ENCODE measurements at places on chromosomes 12 and 14.
A peak's percentile ranks its signal among the peaks of the same experiment; 100 is the strongest.

DNA sequence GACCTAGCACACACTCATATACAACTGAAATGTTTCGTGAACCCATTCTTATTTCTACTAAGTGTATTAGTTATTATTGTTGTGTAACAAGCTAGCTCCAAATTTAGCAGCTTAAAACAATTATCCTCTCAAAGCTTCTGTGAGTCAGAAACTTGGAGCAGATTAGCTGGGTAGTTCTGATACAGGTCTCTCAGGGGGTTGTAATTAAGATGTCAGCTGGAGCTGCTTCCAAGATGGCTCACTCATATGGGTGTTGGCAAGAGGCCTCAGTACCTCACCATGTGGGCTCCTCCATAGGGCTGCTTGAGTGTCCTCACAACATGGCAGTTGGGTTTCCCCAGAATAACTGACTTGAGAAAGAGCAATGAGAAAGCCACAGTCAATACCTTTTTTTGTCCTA is 9.8 kb downstream of the GPR135 start:
- DNase-seq: no peak

DNA sequence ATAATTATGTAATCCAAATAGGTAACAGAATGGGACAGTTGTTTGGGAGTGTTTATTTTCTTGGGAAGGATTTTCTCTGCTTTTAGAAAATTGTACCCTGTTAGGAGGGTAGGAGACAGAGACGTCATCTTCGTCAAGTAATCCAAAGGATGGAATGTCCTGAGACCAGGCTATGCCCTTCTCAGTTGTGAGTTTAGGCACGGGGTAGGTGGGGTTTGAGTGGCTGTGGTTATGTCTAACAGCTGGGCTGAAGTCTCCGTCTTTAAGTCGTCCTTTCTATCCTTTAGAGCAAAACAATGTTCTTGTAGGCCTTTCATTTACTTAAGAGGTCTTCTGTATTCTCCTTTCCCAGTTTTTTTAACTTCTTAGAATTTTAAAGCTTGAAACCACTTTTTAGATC is 5.7 kb downstream of the SOCS2 start:
- no peak for DNase-seq

DNA sequence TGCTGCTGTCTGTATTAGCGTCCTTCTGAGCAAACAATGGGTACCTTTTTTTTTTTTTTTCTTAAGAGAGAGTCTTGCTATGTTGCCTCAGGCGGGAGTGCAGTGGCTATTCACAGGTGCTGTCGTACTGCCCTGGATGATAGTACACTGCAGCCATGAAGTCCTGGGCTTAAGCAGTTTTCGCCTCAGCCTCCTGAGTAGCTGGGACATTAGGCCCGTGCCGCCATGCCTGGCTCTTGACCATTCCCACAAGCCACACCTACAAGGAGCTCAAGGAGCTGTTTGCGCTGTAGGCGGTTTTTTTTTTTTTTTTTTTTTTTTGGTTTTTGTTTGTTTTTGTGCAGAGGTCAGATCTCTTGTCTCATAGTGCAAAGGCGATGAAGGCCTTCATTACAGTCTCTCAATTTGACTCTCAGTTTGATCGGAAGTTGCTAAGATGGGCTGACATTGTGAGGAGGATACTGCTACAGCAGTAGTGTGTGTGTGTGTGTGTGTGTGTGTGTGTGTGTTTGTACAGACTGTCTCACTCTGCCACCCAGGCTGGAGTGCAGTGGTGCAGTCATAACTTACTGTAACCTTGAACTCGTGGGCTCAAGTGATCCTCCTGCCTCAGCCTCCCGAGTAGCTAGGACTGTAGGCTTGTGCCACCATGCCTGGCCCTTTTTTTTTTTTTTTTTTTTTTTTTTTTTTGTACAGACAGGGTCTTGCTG is 34.2 kb downstream of the TRAF3 start:
- DNase-seq: no peak

- DNase-seq: no peak
Measured at GRCh38 chr14:76257842-76258397, 106.2 kb downstream of the GPATCH2L start.

GRCh38 chr14:104299993-104300761 is 161.8 kb downstream of the KIF26A start:
- no peak for DNase-seq

- DNase-seq: no peak
Measured at GRCh38 chr14:67357969-67358354, 1.6 kb downstream of the ATP6V1D start.

- no peak for DNase-seq
Measured at GRCh38 chr14:49897965-49898364, 5.1 kb downstream of the ARF6 start.

GRCh38 chr14:65299826-65300225 is 112.7 kb upstream of the FUT8 start:
- DNase-seq: peak; percentile 20

DNA sequence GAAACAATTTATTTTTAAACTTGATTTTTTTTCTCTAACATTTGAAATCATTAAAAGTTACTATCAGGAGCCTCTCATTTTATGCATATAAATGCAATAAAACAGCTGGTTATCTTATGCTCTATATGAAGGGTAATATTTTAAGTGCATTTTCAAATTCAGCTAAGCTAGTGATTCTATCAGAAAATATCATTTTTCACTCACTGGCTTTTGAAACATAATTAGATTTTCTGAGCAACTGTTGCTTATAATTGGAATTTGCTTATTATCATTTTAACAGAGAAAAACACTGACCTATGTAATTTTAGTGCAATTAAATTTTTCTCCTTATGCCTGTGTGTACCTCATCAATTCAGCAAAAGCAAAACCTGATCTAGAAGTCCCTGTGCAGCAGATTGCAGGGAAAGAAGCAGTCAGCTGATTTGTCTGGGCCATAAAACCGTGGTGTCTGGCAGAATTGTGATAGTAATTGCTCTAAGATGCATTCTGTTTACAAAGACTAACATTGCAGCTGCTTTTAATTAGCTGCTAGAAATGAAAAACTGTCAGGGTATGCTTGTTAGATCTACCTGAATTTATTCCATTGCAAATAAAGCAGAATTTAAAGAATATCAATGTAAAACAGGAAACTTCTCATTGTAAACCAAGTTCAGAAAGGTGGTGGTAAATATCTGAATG is 75.0 kb downstream of the BICD1 start:
- no peak for DNase-seq

- no peak for DNase-seq
Measured at GRCh38 chr12:108479364-108480070, 35.6 kb upstream of the FICD start.

- no peak for DNase-seq
Measured at GRCh38 chr14:102868956-102869547, 53.4 kb upstream of the AMN start.

DNA sequence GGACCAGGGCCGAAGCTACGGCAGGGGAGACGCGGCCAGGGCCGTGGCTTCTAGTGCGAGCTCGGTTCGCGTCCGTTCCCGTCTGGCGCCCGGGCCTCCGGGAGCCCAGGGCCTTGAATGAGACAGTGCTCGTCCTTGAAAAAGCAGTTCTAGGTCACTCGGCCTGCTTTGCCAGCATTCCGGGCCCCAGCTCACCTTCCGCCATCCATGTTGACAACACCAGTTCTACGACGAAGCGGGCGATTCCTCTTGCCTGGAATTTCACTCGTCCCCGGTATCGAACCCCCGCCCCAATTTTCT is 4.5 kb downstream of the OR10AD1 start:
- peak; percentile 15 for DNase-seq

- no peak for DNase-seq
Measured at GRCh38 chr12:15962760-15963159, 51.6 kb downstream of the DERA start.

GRCh38 chr14:80522411-80522810 is 311.1 kb upstream of the DIO2 start:
- no peak for DNase-seq

- no peak for DNase-seq
Measured at GRCh38 chr12:68094195-68094594, 65.3 kb downstream of the IFNG start.

GRCh38 chr12:94318181-94318580 is 141.5 kb downstream of the CEP83 start:
- no peak for DNase-seq

DNA sequence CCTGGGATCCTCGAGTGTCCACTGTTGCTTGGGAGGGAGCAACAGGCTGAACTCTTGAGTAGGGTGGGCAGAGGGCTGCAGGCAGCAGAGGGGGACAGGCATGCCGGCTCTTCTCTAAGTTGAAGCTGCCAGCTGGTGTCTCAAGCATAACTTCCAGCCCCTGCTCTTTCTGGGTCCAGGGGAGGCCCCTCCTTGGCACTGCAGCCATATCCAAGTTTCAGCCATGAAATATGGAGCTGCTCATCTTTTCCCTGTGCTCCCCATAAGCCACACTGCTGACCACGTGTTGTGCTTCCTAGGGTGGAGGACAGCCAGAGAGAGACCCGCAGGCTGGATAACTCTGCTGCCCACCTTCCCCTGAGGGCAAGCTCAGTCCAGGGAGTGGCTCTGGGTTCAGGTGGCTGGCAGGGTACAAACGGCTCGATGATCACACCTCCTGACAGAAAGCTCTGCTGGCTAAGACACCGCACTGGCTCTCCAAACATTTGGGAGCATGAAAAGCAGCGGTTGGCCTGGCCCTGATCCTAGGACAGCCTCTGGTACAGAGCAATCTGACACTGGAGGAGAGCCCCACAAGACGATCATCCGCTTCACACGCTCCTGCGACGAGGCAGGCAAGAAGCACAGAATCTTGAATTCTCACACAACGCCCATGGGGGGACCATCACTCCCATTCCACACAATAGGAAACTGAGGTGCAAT is 79.6 kb downstream of the PITPNM2 start:
- no peak for DNase-seq

DNA sequence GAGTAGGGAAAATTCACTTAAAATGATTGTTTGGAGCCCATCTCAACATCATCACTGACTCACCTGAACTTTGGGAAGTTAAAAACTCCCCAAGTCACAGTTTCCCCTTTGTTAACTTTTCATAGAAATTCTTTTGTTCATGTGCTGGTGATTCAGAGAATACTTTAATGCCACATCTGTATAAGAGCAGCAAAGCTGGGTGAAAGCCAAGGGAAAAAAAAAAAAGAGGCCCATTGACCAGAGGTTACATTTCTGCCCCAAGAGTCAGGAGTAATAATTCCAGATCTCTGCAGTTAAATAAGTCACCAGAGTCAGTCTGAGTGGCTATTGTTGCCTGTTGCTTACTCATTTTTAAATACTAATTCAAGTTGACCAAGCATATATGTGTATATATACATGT is 136.4 kb upstream of the LGR5 start:
- no peak for DNase-seq

DNA sequence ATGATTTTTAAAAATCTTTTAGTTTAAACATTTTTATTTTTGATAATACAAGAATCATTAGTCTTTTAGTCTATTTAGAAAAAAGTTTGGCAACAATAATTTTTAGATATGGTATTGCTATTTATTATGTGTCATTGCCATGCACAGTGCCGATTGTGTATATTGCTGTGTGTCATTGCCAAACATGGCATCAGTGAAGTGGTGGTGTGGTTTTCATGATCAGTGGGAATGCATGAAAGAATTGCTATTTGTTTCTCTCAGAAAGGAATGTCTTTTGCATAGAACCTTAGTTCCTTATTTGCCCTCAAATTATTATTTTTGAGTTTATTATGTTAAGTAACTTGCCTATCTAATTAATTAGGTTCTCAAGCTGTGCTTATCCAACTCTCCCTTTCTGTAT is 397.5 kb upstream of the PDE3A start:
- no peak for DNase-seq

DNA sequence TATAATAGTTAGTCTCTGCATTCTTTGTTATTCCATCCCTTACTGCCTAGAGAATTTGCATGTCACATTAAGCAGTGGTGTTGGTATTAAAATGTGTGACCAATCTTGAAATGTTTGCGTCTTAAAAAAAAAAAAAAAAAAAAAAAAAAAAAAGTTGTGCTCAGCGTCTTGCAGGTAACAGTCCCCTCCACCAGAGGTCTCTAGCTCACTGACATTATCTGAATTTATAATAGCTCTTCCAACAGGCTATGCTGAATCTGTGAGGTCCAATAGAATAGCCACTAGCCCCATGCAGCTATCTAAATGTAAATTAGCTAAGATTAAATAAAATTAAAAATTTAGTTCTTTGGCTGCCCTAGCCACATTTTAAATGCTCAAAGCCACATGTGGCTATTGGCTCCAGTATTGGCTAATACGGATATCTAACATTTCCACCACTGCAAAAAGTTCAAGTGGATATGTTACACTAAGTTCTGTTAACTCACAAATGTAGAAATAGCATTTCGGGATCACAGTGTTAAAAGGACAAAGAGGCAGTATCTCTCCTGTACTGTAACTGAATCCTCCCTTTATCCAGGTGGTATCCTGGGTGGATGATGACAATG is 28.7 kb downstream of the NKX2-8 start:
- DNase-seq: no peak

- DNase-seq: no peak
Measured at GRCh38 chr14:40028991-40029390, 596.8 kb upstream of the FBXO33 start.

GRCh38 chr12:4331221-4331620 is 10.2 kb downstream of the TIGAR start:
- no peak for DNase-seq

DNA sequence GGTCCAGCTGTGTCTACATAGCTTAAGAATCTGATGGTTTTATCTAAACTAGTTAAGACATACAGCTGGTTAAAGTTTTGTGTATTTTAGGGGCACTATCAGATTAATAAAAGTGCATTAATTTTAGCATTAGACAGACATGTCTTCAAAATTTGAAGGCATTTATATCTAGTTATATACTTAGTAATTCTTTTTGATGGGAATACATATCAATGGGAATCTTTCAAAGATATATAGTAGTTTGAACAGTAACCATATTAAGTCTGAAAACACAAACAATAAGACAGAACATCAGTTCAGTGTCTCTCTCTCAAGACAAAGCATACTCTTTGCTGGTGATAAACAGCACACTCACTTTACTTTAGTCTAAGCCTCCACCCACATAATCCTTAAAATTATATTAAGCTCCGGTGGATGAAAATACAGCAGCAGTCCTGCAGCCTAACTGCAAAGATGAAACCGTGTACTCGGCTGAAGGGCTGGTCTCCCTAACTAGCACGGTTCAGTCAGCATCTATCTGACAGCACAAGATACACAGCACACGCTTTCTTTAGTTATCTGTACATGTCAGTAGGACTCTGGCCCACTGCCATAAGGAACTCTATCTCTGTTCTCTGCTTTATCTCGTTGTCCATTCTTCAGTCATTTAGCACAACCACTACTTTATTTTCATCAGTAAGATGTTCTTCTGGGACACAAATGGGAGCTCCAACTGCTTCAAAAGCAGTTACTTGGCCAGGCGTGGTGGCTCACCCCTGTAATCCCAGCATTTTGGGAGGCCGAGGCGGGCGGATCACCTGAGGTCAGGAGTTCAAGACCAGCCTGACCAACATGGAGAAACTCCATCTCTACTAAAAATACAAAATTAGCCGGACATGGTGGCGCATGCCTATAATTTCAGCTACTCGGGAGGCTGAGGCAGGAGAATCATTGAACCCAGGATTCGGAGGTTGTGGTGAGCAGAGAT is 80.5 kb downstream of the MED13L start:
- no peak for DNase-seq

- DNase-seq: no peak
Measured at GRCh38 chr14:69002069-69002468, 23.0 kb upstream of the ACTN1 start.

All from CD4-positive, alpha-beta T cell treated with Interleukin-2 at 100 ng/mL for 4 hours (primary cell).